Thyroid gland (tissue), 4 donors: ENCODE measurements at places on chromosomes 6 and 20. TPM values are rescaled to one million over a fixed set of nuclear protein-coding genes. Genes with fewer than 3 reads are reported as not detected.

GRCh38 chr6:91079969-91080368, 493.1 kb upstream of the MAP3K7 start:
- H3K36me3 ChIP-seq: no peaks in the 10 kb centered on the region
- no peaks in the 10 kb centered on the region for H3K4me1 ChIP-seq
- DNase-seq: no peak
- no peak overlapping the region for H3K4me3 ChIP-seq
- H3K27me3 ChIP-seq: no peaks in the 10 kb centered on the region
- H3K27ac ChIP-seq: no peak overlapping the region

- no peak overlapping the region for H3K27ac ChIP-seq
- DNase-seq: no peak
- H3K4me3 ChIP-seq: no peak overlapping the region
- H3K4me1 ChIP-seq: no peaks in the 10 kb centered on the region
- H3K27me3 ChIP-seq: no peaks in the 10 kb centered on the region
These were observed 169.2 kb downstream of the GRM4 start for GRCh38 chr6:33976437-33977360.

DNA sequence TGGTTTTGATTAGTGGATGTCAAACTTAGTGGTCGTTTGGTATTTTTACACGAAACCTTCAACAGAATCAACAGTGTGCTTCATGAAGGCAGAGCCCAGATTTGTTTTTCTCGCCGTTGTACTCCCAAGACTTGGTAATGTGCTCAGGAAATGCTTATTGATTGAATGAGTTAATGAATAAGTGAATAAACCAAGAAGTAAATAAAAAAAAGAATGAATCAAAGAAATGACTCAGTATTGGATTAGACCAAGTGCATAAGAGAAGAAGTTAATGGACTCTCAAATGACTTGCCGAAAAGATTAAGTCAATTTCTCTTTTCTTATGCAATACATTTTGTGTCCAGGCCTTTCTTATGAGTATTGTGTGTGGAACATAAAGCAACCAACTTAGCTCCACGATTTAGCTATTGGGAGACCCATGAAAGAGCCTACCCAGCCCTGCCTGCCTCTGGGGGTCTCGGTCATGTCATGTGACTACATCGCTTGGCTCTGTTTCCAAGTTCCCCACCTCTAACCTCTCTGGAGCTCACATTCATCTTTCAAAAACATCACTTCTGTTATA, 10.6 kb upstream of the FUCA2 start:
- H3K4me3 ChIP-seq: no peak overlapping the region
- no peaks in the 10 kb centered on the region for H3K4me1 ChIP-seq
- no peaks in the 10 kb centered on the region for H3K36me3 ChIP-seq
- no peak for DNase-seq
- H3K27me3 ChIP-seq: no peaks in the 10 kb centered on the region
- no peak overlapping the region for H3K27ac ChIP-seq

- DNase-seq: no peak
- no peak overlapping the region for H3K27ac ChIP-seq
- H3K27me3 ChIP-seq: no peaks in the 10 kb centered on the region
- no peak overlapping the region for H3K4me3 ChIP-seq
- peaks cover 49% of the 10 kb centered on the region for H3K36me3 ChIP-seq
These were observed 7.1 kb downstream of the MRPS10 start for GRCh38 chr6:42210551-42210950.

GRCh38 chr6:1390946-1391799, 1.8 kb downstream of the FOXF2 start:
- no peak overlapping the region for H3K27ac ChIP-seq
- H3K4me1 ChIP-seq: peaks cover 42% of the 10 kb centered on the region
- peak overlapping the region; percentile 35 for H3K4me3 ChIP-seq
- peaks cover 50% of the 10 kb centered on the region for H3K27me3 ChIP-seq

- H3K4me3 ChIP-seq: no peak overlapping the region
- H3K27me3 ChIP-seq: no peaks in the 10 kb centered on the region
- no peaks in the 10 kb centered on the region for H3K36me3 ChIP-seq
- H3K27ac ChIP-seq: no peak overlapping the region
- peak; percentile 42 for DNase-seq
These were observed 16.2 kb downstream of the HLA-DPB1 start for GRCh38 chr6:33091957-33092356.

GRCh38 chr20:39302312-39302711, 340.2 kb downstream of the DHX35 start:
- H3K36me3 ChIP-seq: no peaks in the 10 kb centered on the region
- no peak overlapping the region for H3K4me3 ChIP-seq
- no peaks in the 10 kb centered on the region for H3K4me1 ChIP-seq
- no peak overlapping the region for H3K27ac ChIP-seq
- DNase-seq: no peak

DNA sequence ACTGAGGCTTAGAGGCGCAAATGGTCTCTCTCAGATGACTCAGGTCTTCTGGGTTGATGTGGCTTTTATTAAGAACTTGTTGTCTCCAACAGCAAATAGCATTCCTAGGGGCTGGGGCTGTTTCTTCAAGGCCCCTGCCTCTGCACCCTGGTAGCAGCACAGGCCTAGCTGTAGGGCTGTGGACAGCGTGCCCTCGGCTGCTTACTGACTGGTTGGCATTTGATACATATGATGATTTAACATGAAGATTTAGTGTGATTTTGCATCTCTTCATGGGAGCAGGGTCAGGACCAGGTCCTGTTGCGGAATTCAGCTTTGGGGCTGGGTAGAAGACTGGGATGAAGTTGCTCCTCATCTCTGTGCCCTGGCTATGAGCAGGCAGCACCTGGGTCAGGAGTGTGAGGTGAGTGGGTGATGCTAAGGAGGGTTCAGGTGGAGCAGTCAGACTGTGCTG, 24.3 kb upstream of the IER3 start:
- no peaks in the 10 kb centered on the region for H3K27me3 ChIP-seq
- H3K4me1 ChIP-seq: peaks cover 57% of the 10 kb centered on the region
- no peak for DNase-seq
- H3K36me3 ChIP-seq: no peaks in the 10 kb centered on the region
- no peak overlapping the region for H3K27ac ChIP-seq
- H3K4me3 ChIP-seq: no peak overlapping the region

- no peak overlapping the region for H3K27ac ChIP-seq
- H3K4me3 ChIP-seq: no peak overlapping the region
These were observed 228.2 kb downstream of the MYLK4 start for GRCh38 chr6:2522521-2522920.

DNA sequence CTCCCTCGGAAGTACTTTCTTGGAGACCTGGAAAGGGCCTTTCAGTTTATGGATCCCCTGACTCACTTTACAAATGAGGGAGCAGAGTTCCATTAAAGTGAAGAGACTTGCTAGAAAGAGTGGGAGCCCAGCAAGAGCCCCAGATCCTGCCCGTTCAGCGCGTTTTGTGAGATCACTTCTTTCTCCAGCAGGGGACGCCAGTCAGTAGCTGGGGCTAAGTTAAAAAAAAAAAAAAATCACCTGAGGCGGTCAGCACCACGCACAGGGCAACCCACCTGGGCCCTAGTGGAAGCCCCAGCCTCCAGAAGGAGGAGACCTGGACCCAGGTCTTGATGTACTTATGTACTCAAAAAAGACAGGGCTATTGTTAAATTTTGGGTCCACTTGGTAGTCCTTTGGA, 274.5 kb upstream of the RNF24 start:
- no peaks in the 10 kb centered on the region for H3K27me3 ChIP-seq
- H3K36me3 ChIP-seq: no peaks in the 10 kb centered on the region
- no peak overlapping the region for H3K4me3 ChIP-seq
- DNase-seq: no peak
- no peak overlapping the region for H3K27ac ChIP-seq

GRCh38 chr6:53432318-53433161, 83.8 kb upstream of the ELOVL5 start:
- H3K27me3 ChIP-seq: no peaks in the 10 kb centered on the region
- no peak overlapping the region for H3K27ac ChIP-seq
- H3K36me3 ChIP-seq: no peaks in the 10 kb centered on the region
- no peak overlapping the region for H3K4me3 ChIP-seq
- DNase-seq: no peak
- no peaks in the 10 kb centered on the region for H3K4me1 ChIP-seq

DNA sequence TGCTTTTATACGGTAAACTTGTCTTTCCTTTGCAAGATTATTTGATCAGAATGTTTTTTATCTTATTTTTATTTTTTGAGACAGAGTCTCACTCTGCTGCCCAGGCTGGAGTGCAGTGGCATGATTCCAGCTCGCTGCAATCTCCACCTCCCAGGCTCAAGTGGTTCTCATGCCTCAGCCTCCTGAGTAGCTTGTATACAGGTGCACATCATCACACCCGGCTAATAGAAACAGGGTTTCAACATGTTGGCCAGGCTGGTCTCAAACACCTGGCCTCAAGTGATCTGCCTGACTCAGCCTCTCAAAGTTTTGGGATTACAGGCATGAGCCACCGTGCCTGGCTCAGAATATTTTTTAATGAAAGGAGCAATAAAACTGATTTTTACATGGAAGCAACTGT, 8.9 kb upstream of the LPIN3 start:
- H3K4me1 ChIP-seq: peaks cover 30% of the 10 kb centered on the region
- no peak overlapping the region for H3K4me3 ChIP-seq
- no peaks in the 10 kb centered on the region for H3K27me3 ChIP-seq

DNA sequence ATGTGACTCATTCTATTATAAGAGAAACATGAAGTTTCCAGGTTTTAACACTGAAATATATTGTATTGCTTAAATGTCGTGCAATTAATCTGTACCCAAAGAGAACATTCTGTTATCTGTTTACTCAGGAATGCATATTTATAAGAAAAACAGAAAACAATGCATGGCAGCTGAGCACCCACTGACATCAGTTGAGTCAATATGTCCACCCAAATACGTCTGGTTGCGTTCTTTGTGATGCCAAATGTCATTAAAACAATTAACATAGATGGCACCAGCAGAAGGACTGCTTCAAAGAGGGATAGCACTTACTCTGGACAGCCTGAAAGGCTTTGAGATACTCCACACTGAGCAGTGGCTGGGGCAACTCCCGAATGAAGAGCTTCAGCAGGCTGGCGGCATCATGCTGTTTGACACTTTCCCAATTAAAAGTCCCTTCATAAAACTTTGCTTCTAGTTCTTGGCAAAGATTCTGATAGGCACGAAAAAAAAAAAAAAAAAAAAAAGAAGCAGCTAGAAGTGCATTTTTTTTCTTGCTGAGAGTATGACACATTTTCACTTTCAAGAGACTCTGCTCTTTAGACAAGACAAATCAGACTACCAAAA, 102.3 kb downstream of the ARHGAP18 start:
- DNase-seq: peak; percentile 42
- no peaks in the 10 kb centered on the region for H3K27me3 ChIP-seq
- H3K4me1 ChIP-seq: peaks cover 16% of the 10 kb centered on the region
- peak overlapping the region; percentile 19 for H3K27ac ChIP-seq
- no peaks in the 10 kb centered on the region for H3K36me3 ChIP-seq
- H3K4me3 ChIP-seq: no peak overlapping the region

- H3K36me3 ChIP-seq: no peaks in the 10 kb centered on the region
- no peak for DNase-seq
- no peak overlapping the region for H3K4me3 ChIP-seq
- H3K27me3 ChIP-seq: no peaks in the 10 kb centered on the region
These were observed 19.6 kb upstream of the SYNCRIP start for GRCh38 chr6:85662251-85662650.

DNA sequence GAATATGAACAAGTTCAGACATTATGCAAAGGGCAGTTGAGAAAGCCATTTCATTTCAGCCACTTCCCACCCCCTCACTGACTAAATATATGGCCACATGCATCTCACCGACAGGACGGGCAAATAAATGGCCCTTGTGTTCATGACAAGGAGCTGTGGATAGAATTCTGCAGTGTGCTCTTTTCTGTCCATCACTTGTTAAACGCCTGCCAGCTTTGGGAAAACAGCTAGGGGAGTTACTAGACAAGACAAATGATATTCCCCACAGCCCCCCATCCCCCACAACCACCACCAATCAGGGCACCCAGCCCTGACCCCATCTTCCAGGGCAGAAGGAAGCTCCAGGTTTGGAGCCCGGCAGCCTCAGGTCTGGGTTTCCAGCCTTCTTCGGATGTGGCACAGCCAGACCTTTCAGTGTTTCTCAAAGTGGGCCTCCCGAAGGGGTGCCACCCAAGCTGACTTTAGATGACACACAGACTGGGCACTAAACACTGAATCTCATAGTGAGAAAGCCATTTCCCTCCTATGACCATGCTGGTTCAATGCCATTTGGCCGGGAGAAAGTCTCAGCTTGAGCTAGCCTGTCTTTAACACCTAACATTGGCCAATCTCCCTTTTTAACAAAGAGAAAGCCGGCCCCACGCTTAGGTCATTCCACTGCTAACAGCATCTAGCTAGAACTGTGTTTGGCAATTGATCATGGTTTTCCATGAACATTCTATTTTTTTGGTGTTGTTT, 4.0 kb upstream of the RIPOR3 start:
- DNase-seq: no peak
- no peak overlapping the region for H3K4me3 ChIP-seq
- H3K36me3 ChIP-seq: no peaks in the 10 kb centered on the region
- no peaks in the 10 kb centered on the region for H3K27me3 ChIP-seq

DNA sequence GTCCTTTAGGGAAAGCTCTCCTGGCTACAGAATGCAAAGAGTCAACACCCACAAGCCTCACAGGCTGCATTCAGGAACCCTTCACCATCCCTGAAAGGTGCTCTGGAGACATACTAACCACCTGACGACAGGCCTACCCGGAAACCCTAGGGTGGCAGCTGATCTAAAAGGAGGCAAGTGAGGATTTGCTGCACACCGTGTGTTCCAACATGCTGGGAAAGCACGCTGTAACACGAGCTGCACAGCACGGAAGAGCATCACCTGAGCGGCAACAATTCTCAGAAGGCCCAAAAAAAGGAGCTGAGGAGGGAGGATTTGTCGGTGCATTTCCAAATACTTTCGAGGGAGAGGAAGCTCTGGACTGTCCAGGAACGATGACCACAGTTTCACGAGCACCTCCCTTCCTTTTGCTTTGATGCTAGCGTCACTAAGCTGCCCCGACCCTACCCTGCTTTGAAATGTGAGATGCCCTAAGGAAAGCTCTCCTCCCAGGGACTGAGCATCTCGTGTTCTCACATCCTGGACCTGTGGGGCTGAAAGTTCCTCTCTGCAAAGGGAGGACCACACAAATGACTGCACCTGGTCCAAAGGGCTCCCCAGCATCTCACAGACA, 87.0 kb downstream of the PPP1R3G start:
- no peaks in the 10 kb centered on the region for H3K36me3 ChIP-seq
- H3K4me3 ChIP-seq: no peak overlapping the region
- peaks cover 13% of the 10 kb centered on the region for H3K4me1 ChIP-seq
- no peaks in the 10 kb centered on the region for H3K27me3 ChIP-seq
- DNase-seq: no peak

- H3K4me3 ChIP-seq: no peak overlapping the region
- H3K36me3 ChIP-seq: no peaks in the 10 kb centered on the region
- DNase-seq: no peak
- no peaks in the 10 kb centered on the region for H3K4me1 ChIP-seq
These were observed 18.0 kb upstream of the SIRPB2 start for GRCh38 chr20:1509237-1509636.

Gene RHAG
- not detected for total RNA-seq

Gene ARG1
- 0.50 TPM for total RNA-seq

Gene AIF1
- 8.1 TPM for total RNA-seq

Gene UST
- 73.4 TPM for total RNA-seq

Gene LAMA4
- 39.8 TPM for total RNA-seq

Gene EDN1
- total RNA-seq: 4.6 TPM

Gene TCF15
- total RNA-seq: 0.59 TPM

Gene SNAI1
- total RNA-seq: 8.2 TPM
